ENCODE measurements at places on chromosomes 12 and 14. TPM values are rescaled to one million over a fixed set of nuclear protein-coding genes. Genes with fewer than 3 reads are reported as not detected.

AGAP2 gene
- total RNA-seq, result 1.2 TPM

HOXC6 gene
- 4.0 TPM for total RNA-seq

PTGDR gene
- total RNA-seq, result 3.2 TPM

TRMT5 gene
- 13.8 TPM for total RNA-seq

ZC3H10 gene
- 3.6 TPM for total RNA-seq

DNAJC22 gene
- not detected for total RNA-seq

POTEM gene
- total RNA-seq, result not detected

HCAR2 gene
- total RNA-seq, result 5.7 TPM

RTL1 gene
- total RNA-seq, result not detected

KRT77 gene
- total RNA-seq, result 0.48 TPM

APOF gene
- total RNA-seq, result not detected

SELPLG gene
- 5.2 TPM for total RNA-seq

PAH gene
- total RNA-seq, result not detected

GPX2 gene
- total RNA-seq, result 4.4 TPM

ADAM21 gene
- not detected for total RNA-seq

KCNA1 gene
- 1.3 TPM for total RNA-seq

CCDC196 gene
- total RNA-seq, result not detected

SDSL gene
- 4.9 TPM for total RNA-seq

EID3 gene
- total RNA-seq, result 13.3 TPM

PTGR2 gene
- total RNA-seq, result 11.5 TPM

UNC119B gene
- 22.0 TPM for total RNA-seq

GPRC5A gene
- 10.9 TPM for total RNA-seq

KLRG1 gene
- 3.8 TPM for total RNA-seq

GPR137C gene
- total RNA-seq, result 0.80 TPM

TMEM119 gene
- 21.0 TPM for total RNA-seq

TCTN1 gene
- total RNA-seq, result 43.0 TPM

IL23A gene
- total RNA-seq, result 0.88 TPM

RILPL1 gene
- total RNA-seq, result 14.7 TPM

TAS2R7 gene
- not detected for total RNA-seq

HOXC13 gene
- total RNA-seq, result not detected
